ENCODE measurements at places on chromosomes 1 and 21.

DNA sequence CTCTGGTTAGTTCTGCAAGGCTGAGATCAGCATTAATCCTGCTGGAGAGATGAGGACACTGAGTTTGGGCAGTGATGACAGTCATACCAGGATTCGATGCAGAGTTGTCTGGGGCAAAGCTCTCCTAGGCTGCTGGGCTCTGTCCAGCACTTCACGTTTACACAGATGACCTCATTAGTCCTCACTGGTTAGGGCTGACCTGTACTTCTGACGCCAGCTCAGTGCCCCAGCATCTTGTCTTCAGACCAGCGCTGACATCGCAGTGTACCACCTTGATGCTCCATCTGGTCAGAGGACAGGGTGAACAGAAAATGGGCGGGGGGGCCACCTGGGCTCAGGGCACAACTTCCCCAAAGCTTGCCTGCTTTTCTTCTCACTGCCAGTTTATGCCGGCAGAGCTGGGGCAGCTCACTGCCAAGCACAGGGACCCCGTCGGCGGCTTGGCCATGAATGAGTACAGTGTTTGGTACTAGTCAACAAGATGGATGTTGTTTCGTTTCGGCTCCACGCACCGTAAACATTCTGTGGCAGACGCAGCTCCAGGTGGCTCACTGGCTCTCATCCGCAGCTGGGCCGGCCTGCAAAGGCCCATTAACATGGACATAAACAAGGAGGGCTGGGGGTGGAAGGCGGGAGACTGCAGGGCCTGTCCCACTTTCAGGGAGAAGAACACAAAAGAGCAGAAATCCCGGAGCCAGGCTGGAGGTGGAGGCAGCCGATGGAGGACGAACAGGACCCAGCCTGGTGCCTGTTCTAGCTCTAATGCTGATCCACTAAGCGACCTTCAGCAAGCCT, 118.7 kb downstream of the GLIS1 start:
- peak; percentile 10 for DNase-seq

GRCh38 chr1:53754484-53755312, 15.7 kb upstream of the GLIS1 start:
- peak; percentile 58 for DNase-seq

DNA sequence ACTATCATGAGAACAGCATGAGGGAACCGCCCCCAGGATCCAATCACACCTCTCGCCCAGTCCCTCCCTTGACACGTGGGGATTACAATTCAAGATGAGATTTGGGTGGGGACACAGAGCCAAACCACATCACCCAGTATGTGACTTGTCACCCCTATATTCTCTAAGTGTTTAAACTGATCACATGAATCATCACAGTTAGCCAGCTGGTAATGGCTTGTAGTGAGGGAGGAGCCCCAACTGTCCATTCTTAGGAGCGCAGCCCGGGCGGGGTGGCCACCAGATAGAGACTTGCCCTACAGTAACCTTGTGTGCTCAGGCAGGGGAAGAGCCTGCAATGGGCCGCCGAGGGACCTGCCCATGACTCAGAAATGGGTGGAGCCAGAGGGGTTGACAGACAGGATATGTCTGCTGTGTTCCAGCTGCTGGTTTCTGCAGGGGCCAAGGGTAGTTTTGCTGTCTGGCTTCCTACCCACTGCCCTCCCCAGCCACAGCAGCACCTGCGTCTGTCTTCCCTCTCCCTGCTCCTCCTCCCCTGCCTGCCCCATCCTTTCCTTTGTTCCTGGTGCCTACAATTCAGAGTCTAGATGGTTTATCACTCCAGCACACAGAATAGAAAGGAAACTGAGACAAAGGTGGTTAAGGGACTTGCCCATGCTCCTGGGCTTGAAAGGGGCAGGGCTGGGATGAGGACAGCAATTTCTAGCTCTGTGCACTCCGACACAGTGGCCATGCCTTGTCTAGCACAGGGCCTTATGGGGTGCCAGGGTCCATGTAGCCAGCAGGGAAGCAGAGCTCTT, 9.2 kb downstream of the ABCG1 start:
- DNase-seq, result no peak

DNA sequence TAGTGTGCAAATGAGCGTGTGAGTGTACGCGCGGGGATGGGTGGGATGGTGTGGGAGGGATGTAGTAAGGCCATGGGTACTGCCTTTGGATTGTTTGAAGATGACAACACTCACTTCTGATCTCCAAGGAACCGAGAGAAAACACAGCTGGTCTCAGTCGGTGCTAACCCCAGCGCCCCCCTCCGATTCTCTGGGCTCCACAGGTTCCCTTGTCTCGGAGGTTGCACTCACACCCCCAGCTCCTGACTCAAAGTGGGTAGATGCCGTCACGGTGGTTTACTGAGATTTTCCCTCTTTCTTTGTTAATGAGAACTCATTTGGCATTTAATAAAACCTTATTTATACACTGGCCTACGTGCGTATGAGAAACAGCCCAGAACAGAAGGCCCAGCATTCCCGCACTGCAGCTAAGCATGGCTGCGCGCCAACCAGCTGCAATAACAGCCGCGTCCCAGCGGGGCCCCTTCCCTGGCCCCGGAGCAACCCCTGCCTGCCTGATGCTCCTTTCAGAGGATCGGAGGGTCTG, 25.8 kb downstream of the ABCA4 start:
- no peak for DNase-seq

GRCh38 chr1:224080115-224080774, 33.7 kb upstream of the FBXO28 start:
- DNase-seq, result no peak

- DNase-seq, result no peak
These were observed 6.7 kb downstream of the AADACL3 start for GRCh38 chr1:12722626-12723025.

DNA sequence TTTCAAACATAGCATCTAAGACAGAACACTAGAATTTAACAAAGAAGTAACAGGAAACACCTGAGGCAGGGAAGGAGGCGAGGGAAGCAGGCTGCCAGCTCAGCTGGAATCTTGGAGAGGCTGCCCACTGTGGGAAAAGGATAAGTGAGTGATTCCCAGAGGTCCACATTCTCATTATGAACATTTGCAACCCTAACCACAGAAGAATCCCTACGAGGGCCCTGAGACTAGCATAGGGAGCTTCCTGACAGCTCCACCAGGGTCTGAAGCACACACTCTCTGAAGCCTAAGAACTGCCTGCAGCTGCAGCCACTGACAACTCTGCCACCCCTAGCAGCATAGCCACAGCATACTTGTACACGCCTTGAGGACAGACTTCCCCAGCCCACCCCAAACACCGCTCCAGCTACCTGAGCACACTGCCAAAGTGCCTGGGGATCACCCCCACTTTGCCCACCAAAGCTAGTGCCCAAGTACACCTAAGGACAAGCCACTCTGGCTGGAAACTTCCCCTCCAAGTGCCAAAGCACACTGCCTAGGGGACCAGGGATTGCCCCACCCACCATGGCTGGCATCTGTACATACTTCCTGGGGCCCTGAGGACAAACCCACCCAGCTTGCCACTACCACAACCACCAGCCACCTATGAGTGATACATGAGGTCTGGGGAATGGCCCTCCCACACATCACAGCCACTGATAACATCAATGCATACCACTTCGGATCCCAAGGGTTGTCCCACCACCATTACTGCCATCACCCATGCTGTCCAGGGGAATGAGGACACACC, 76.6 kb upstream of the GUCA2A start:
- DNase-seq, result peak; percentile 14

GRCh38 chr1:226738421-226738994, 574 bp downstream of the ITPKB start:
- peak; percentile 59 for DNase-seq

DNA sequence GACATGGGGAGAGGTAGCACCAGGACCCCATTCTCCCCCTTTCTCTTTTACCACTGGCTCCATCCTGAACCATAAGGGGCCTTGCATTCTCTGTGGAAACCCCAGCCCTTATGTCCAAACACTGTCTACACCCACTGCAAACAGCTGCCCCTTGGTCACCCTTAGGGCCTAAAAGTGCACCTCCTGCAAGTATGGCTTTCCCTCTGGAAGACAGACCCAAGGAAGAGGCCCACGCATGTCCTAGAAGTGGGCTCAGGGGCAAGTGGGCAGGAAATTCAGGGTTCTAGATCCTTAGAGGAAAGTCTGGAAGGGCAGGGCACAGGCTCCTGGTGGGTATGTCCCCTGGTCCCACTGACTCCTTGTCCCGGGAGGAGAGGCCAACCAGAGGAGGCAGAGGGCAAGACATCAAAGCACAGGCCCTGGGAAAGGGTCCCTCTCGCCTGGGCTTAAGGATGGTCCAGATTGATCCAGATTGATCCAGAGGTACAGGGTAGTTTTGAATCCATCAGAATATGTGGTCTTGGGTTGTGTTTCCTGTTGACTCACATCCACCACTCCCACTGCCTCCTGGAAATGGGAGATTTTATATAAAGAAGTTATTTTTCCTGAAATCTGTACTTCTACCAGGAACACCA, 150.9 kb downstream of the GRIK3 start:
- peak; percentile 8 for DNase-seq

- no peak for DNase-seq
These were observed 202.9 kb downstream of the FMN2 start for GRCh38 chr1:240294566-240294965.

DNA sequence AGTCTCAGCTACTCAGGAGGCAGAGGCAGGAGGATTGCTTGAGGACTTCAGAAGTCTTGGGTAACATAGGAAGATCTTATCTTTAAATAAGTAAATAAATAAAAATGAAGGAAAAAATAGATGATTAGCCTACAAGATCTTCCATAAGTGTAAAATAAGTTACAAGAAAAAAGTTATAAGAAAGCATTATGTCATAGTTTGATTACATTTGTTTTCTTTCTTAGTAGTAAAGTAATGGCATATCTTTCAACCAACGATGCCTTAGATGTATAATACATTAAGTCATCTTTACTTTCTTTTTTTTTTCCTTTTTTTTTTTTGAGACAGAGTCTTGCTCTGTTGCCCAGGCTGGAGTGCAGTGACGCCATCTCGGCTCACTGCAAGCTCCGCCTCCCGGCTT, 46.5 kb downstream of the SNRPE start:
- DNase-seq, result no peak

- DNase-seq, result no peak
These were observed 44.9 kb upstream of the USP24 start for GRCh38 chr1:55259911-55260609.

GRCh38 chr1:230113593-230114236, 46.7 kb downstream of the GALNT2 start:
- DNase-seq, result no peak

DNA sequence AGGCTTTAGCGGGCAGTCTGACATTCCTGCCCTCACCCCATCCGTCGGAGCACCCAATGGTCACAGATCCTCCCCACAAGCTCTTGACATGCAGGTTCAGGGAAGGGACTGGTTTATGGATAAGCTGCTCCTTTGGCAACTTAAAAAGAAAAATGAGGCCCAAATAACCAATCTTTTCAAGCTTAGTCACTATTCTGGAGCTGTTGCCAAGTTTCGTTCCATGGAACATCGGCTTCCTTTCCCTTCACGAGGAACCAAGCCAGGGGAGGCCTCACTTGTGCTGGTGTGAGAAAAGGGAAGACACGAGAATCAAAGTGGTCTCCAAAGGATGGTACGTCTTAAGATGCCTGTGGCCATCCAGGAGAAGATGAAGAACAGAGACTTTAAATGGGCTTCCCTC, 46.1 kb upstream of the LPAR3 start:
- no peak for DNase-seq

- DNase-seq, result peak; percentile 78
These were observed 120.0 kb upstream of the RRP15 start for GRCh38 chr1:218164930-218165700.

DNA sequence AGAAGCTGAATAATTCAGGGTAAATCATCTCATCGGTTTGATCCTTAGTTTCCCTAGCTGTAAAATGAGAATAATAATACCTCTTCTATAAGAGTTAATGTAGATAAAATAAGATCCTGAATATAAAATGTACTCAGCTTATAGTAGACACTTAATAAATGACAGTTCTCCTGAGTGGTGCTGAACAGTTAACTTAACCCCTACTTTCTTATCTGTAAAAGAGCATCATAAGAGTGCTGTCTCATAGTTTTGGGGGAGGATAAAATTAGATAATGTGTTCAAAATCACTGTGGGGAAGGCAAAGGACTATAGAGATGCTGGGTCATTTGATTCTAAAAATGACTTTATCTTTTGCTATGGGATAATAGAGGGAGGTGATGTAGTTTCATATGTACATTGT, 593 bp downstream of the C8A start:
- DNase-seq, result no peak

DNA sequence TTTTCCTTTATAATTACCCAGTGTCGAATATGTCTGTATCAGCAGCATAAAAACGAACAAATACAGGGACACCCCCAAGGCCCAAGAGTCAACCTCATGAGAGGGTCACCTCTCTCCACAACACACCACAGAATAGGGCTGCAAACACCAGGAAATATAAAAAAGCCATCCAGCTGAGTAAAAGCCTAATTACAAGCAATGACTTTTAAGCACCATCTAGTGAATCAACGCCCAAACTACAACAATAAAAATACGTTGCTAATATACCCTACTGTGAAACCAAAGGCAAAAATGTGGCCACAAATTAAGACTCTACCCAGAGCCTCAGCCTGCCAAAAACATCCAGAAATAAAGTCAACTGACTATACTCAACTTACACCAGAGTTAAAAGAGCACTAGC, 817.9 kb upstream of the NEGR1 start:
- DNase-seq, result no peak

- DNase-seq, result no peak
These were observed 7.8 kb downstream of the KCNJ15 start for GRCh38 chr21:38264571-38264970.

DNA sequence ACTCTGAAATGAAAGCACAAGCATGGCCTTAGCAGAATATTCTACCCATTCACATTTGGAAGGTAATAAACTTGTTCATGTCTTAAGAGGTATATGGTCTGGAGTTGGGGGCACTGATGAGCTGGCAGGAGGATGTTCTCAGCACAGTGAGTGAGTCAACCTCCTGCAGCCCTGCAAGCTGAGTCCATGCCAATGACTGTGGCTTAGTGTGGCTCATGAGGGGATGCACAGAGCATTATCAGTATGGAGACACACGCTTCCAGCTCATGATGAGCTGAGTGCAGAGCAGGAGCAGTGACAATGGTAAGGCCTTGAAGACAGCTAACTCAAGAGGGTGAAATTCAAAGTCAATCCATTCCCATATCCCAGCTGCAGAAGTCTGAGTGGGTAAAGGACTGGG, 102.3 kb downstream of the TNFSF18 start:
- DNase-seq, result no peak

DNA sequence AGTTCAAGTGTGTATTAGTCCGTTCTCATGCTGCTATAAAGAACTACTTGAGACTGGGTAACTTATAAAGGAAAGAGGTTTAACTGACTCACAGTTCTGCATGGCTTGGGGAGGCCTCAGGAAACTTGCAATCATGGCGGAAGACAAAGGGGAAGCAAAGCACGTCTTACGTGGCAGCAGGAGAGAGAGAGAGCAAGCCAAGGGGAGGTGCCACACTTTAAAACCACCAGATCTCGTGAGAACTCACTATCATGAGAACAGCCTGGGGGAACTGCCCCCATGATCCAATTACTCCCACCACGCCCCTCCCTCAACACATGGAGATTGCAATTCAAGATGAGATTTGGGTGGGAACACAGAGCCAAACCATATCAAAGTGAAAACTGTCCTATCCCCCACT, 4.1 kb upstream of the MIS18A start:
- no peak for DNase-seq
